ENCODE measurements at places on chromosomes 12 and 14.

GRCh38 chr12:98149691-98150210 is 365.6 kb upstream of the TMPO start:
- no peak for DNase-seq

- DNase-seq = no peak
These were observed 46.3 kb downstream of the PHETA1 start for GRCh38 chr12:111322336-111323250.

- no peak for DNase-seq
These were observed 24.3 kb downstream of the RTL1 start for GRCh38 chr14:100879194-100879593.

DNA sequence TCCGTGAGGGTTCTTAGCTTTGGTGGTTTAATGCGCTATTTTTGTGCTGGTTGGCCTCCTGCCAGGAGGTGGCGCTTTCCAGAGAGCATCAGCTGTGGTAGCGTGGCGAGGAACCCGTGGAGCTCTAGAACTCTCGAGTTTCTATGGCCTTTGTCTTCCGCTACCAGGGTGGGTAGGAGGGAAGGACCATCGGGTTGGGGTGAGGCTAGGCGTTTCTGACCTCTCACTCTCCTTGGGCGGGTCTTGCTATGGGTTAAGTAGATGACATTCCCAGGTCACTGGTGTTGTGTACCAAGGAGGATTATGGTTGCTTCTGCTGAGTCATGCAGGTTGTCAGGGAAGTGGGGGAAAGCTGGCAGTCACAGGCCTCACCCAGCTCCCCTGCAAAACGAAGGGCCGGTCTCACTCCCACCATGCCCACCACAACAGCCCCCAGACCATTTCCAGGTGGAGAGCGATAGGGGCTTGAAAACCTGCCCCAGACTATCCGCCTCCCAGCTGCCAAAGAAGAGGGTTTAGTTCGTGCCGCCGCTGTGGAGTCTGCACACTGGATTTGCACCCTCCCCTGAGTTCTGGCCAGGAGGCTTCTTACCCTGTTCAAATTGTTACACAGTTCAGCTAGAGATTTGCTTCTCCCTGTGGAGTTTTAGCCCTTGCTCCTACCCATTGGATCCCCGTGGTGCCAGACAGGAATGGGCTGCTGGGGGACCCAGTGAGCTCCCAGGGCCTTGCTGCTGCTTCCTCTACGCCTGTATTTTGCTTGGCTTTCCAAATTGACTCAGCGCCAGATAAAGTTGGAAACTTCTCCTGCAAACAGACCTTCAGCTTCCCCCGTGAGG is 21.9 kb downstream of the RNFT2 start:
- peak; percentile 51 for DNase-seq

DNA sequence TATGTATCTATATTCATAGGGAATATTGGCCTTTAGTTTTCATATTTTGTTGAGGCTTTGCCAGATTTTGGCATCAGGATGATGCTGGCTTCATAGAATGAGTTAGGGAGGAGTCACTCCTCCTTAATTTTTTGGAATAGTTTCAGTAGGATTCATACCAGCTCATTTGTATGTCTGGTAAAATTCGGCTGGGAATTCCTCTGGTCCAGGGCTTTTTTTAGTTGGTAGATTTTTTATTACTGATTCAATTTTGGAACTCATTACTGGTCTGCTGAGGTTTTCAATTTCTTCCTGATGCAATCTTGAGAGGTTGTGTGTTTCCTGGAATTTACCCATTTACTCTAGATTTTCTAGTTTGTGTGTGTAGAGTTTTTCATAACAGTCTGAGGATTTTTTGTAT is 175.2 kb downstream of the EPS8 start:
- peak; percentile 71 for DNase-seq

GRCh38 chr12:76890151-76891143 is 11.6 kb upstream of the CSRP2 start:
- no peak for DNase-seq

DNA sequence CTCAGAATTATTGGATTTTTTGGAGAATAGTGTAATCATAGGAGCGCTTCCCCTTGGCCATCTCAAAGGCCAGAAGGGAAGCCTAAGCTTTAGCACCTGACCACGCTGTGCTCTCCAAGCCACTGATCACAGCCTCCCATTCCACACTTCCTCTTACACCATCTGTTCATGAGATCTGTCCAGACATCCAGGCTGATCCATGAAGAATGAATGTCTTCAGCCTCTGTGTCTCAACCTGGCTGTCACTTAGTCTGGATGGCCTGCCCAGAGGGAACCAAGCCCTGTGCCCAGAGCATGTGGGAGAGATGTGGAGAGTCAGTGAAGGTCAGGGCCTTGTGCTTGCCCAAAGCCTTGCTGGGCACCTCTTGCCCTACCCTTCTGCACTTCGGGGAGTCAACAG is 40.5 kb downstream of the TSPAN11 start:
- no peak for DNase-seq

DNA sequence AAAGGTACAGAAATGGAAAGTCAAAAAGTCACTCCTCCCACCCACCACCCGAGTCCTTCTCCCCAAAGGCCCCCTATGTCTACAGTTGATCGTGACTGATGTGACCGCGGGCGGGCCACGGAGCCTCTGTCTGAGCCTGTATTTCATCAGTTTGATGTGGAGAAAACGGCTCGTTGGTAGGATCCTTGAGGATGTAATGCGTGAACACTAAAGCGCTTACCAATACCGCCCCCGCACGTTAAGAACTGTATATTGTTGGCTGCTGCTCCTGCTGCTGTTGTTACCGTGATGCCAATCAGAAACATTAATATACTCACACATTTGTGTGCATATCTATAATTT is 24.6 kb upstream of the UBC start:
- peak; percentile 92 for DNase-seq

DNA sequence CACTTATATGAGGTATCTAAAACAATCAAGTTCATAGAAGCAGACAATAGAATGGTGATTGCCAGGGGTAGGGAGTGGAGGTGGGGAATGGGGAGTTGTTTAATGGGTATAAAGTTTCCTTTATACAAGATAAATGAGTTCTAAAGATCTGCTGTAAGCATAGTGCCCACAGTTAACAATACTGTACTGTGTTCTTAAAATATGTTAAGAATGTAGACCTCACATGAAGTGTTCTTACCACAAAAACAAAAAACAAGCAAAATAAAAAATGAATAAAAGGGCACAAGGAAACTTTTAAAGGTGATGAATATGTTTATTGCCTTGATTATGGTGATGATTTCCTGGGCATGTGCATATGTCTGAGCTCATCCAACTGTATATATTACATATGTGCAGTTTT is 211.8 kb downstream of the MSRB3 start:
- DNase-seq = peak; percentile 33

GRCh38 chr14:76784881-76785280 is 23.6 kb downstream of the VASH1 start:
- DNase-seq = peak; percentile 72

GRCh38 chr14:76434220-76434619 is 58.3 kb downstream of the ESRRB start:
- no peak for DNase-seq

- DNase-seq = no peak
These were observed 74.0 kb upstream of the TCL1A start for GRCh38 chr14:95787941-95788340.

Data from fibroblast of the aortic adventitia (primary cell).